ENCODE measurements at places on chromosomes 11 and 22.

- no peak for DNase-seq
Measured at GRCh38 chr22:45578524-45579147, 76.0 kb downstream of the FBLN1 start.

GRCh38 chr11:105829084-105829483, 193.0 kb downstream of the MSANTD4 start:
- DNase-seq: no peak

DNA sequence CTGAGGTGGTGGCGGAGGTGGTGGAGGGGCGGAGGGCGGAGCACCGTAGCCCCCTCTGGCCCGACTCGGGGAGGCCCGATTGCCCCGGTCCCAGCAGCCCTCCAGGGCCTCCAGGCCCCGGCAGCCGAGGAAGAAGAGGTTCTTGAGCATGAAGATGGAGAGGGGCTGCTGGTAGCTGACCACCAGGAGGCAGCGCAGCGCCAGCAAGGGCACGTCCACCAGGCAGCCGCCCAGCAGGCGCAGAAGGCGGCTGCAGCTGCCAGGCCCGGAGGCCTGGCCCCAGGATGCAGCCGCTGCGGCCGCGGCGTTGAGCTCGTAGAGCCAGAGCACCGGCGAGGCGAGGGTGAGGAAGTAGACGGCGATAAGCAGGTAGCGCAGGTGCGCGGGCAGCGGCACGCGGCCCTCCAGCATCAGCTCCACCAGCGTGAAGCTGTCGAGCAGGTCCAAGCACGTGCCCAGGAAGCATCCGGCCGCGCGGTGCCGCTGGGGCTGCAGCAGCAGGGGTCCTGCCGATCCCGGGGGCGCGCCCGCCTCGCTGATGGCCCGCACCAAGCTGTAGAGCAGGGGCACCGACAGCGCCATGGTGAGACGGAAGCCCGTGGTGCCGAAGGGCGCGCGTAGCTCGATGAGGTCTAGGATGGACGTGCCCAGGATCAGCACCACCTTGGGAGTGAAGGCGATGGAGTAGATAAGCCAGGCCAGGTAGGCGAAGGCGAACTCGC, 1.5 kb downstream of the TMEM121B start:
- DNase-seq: peak; percentile 22

DNA sequence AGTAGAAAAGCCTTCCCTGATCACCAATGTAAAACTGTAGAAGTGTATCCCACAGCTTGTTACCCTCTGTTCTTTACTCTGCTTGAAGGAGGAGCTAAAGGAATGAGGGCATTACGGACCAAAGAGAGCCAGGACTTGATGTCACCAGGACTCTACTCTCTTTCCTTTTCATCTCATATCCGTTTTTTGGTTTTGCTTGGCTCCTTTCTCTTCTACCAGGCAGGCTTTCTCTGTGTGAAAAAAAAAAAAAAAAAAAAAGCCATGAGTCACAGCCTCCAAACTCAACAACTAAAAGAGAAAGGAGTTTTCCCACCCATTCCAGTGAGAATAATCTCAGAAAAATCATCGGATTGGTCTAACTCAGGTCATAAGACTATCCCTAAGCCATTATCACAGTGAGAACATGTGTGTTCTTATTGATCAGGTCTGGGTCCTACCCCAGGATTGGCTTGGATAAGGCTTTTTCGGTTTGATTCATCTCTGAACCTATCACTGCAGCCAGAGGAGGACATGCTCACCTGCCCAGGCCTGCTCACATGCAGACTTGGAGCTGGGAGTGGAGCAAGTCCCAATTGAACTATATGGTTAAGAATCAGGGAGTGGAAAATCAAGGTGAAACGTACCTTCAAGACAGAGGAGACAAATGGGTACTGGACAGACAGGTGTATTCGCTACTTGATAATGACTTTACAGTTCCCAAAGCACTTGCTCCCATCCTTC, 19.4 kb upstream of the LRRC55 start:
- DNase-seq: no peak

GRCh38 chr11:35112056-35112845, 26.7 kb upstream of the CD44 start:
- no peak for DNase-seq

DNA sequence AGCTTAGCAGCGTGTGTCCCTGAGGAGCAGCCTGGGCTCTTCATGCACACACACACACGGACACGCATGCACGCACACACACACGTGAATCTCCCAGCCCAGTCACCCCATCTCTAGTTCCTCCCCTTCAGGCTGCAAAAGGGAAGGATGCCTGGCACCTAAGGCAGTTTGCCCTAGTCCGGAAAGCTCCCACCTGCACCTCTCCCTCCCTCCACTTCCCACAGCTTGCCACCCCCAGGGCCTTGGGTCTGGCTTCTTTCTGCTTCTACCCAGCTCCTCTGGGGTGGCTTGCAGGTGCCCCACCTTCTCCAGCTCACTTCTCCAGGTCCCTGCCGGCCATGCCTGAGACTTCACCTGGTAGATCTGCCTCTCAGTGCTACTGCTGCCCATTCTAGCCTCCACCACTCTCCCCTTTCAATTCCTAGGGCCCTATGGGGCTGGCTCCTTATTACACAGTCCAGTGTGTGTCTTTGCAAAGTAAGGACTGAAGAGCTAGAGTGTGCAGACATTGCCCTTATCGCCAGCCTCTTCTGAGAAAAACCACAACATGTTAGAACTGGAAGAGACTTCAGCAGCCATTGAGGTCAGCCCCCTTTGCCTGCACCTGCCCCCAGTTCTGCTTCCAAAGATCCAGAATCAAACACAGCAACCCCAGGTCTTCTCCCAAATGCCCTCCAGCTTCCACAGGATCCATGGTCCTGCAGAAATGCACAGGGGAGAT, 33.5 kb upstream of the CHST1 start:
- DNase-seq: no peak

Measured in stimulated activated CD4-positive, alpha-beta T cell treated with anti-CD3 and anti-CD28 coated beads, Interleukin-4, amount 100 ng/mL, for 1 hour (primary cell).